GM13977 (cell line): ENCODE measurements at places on chromosomes 3 and 15.

GRCh38 chr3:38307599-38307998 lies 25.5 kb downstream of the SLC22A14 start:
- DNase-seq: no peak

- DNase-seq: no peak
Measured at GRCh38 chr15:36908991-36909390, 191.4 kb downstream of the MEIS2 start.

- no peak for DNase-seq
Measured at GRCh38 chr3:139394116-139394515, 4.7 kb upstream of the COPB2 start.

- no peak for DNase-seq
Measured at GRCh38 chr15:71143373-71144310, 28.4 kb downstream of the THSD4 start.

- no peak for DNase-seq
Measured at GRCh38 chr15:67259379-67259778, 4.8 kb downstream of the IQCH start.
